ENCODE measurements at places on chromosomes 2 and 18.
A peak's percentile ranks its signal among the peaks of the same experiment; 100 is the strongest.

GRCh38 chr2:213189001-213189899 lies 37.8 kb upstream of the IKZF2 start:
- no peak for DNase-seq

- DNase-seq = no peak
Measured at GRCh38 chr18:24187689-24188088, 48.8 kb downstream of the CABYR start.

GRCh38 chr18:31233621-31234275 lies 71.1 kb upstream of the DSC1 start:
- DNase-seq = no peak

DNA sequence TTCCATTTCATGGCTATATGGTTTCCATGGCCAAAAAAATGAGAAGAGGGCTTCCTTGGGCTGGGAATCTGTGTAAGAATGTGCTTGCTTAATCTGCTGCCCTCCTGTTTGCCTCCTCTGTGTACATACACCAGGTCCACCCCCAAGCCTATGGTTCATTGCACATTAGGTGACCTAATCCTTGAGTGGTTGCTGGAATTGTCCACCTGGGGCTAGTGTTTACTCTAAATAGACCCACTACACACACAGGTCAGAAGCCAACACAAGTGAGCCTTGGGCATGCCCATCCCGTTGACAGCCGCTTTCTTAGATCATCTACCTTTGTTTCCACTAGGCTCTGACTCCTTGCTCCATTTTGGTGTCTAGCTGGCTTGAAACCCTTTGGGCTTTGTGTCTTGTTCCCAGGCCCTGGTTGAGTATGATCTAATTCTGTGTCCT lies 59.2 kb upstream of the ATL2 start:
- no peak for DNase-seq

DNA sequence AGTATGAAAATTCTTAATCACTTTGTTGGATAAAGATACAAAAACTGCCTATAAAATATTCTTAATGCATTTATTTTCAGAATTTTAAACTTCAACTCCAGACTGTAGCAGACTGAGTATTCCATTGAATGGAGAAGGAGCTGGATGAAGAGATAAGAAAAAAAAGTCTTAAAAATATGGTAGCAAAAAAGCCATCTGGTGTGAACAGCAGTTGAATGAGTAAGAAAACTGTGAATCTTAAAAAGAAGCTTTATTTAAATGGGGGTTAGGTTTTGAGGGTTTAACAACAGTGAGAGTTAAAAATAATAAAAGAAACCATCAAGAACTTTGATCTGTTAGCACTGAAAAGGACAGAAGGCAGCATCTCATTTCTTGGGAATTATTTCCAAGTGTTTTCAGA lies 91.5 kb downstream of the KCNH7 start:
- DNase-seq = no peak

DNA sequence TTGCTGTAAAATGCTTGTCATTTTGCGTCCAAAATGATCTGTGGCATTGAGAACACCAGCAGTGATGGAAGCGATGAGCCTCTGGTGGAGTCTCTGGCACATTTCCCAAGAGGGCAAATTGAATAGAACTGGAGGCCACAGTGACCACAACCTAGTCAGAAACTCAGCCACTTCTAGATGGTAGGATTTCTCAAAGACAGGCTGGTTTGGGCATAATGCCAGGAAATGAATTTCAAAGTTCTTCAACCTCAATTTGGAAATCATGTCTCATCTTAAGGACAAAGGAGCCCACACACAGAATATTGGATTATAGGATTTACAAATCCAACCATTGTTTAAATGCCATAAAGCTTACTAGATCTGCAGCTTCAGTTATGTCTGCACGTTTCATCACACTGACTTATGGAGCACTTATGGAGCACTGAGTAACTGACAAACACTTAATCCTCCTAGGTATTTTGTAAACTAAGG lies 132.1 kb downstream of the COL6A3 start:
- DNase-seq = no peak

DNA sequence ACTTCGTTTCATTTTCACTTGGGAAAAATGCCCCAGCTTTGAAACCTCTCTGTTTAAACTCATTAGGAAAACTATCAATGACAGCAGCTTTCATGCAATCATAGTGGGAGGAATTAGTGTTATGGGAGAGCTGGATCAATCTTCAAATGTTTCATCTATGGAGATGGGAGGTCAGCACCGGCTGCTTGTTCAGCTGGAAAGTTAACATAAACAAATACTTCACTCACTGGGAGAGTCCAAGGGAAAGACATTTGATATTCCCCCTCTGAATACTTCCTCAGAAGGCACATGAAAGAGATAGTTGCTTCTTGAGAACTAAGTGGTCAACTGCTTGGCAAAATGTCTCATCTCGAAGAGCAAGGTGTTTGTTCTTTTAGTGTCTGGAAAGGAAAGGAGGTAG lies 7.3 kb downstream of the LYPD1 start:
- no peak for DNase-seq

- DNase-seq = no peak
Measured at GRCh38 chr2:105581555-105581944, 163.2 kb upstream of the NCK2 start.

DNA sequence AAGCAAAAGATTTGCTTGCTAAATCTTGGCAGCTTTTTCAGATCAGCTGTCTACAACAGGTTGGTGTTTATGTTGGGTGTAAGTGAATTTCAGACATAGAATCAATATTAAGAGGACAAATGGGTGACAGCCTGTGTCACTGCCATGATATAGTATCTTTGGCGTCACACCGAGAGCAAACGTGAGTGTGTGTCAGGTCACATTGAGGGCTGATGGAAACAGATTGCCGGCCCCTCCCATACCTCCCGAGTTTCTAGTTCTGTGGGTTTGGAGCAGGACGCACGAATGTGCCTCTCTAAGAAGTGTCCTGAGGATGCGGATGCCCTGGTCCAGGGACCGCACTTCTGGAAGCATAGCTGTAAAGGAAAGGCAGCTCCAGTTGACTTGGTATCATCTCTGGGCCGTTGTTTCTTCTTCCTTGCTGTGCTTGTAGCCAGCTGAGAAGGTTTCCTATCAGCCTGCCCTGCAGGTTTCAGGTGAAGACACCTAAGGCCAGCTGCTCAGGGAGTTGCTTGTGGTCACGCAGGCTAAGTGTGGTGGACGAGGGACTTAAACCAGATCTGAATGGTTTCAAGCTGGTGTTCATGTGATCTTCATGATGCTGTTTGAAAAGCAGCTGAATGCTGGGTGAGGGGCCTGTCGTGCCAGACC lies 6.4 kb downstream of the AGAP1 start:
- DNase-seq = no peak

DNA sequence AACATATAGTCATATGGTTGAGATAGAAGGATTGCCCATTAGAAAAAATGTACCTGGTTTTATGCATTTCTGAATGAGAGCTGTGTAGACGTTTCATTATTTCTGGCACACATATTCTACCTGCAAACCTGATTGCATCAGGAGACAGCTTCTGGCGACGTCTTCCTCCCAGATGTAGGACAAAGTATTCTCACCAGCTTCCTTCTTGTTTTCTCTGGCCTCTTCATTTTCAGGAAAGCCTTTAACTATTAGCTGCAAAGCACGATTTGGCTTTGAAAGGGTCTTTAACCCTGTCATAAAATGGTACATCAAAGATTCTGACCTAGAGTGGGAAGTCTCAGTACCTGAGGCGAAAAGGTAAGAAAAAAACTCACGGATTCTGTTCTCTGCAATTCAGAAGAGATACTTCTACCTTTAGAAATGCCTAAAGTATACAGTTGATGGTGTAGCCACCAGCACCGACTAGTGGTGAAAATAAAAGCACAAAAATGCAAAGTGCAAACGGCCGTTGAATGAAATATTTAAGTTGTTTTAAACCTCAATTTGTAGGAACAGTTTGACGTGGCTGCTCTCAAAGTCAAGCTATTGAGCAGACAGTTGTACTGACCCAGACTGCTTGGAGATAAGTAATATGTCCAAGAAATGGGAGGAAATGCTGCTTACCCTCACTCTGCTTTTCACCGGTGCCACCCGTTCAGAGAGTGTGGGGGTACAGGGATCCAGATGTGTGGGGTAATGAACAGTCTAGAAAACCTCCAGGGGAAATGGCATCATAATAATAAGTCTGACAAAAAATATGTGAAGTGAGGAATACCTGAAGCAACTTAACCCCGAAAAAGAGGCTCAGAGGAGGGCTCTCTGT lies 20.2 kb downstream of the IL18RAP start:
- no peak for DNase-seq

DNA sequence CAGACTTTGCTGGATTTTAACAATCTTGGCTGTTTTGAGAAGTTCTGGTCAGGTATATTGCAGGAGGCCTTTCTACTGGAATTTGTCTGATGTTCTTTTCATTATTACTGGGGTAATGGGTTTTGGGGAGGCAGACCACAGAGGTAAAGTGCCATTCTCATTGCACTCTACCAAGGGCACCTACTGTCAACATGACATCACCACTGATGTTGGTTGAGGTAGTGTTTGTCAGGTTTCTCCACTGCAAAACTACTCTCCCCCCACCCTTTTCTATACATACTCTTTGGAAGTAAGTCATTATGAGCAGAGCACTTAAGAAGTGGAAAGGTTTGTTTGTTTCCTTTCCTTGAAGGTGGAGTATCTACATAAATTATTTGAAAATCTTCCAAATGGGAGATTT lies 27.0 kb downstream of the PRKD3 start:
- no peak for DNase-seq

DNA sequence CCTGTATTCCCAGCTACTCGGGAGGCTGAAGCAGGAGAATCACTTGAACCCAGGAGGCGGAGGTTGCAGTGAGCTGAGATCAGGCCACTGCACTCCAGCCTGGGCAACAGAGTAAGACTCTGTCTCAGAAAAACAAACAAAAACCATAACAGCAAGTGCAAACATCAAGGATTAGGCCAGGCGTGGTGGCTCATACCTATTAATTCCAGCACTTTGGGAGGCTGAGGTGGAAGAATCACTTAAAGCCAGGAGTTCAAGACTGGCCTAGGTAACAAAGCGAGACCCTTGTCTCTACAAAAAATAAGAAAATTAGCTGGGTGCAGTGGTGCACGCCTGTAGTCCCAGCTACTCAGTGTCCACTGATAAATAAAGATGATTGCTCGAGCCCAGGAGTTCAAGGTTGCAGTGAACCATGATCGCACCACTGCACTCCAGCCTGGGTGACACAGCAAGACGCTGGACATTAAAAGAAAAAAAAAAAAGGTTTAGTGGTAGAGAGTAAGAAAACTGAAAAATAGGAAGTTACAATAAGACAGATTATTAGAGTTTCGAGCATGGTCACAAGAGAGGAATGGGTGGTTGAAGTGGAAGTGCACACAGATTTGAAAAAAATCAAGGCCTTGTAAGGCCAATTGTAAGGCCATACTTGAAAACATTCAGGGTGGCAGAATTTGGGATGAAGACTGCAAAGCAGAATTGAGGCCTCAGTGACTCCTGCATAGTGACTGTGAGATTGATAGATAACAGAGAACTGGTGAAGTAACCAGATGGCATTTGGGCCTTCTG lies 6.4 kb upstream of the KCMF1 start:
- no peak for DNase-seq

- no peak for DNase-seq
Measured at GRCh38 chr2:31197669-31198068, 19.6 kb downstream of the CAPN14 start.

GRCh38 chr2:54161660-54162424 lies 46.4 kb downstream of the ACYP2 start:
- DNase-seq = no peak

DNA sequence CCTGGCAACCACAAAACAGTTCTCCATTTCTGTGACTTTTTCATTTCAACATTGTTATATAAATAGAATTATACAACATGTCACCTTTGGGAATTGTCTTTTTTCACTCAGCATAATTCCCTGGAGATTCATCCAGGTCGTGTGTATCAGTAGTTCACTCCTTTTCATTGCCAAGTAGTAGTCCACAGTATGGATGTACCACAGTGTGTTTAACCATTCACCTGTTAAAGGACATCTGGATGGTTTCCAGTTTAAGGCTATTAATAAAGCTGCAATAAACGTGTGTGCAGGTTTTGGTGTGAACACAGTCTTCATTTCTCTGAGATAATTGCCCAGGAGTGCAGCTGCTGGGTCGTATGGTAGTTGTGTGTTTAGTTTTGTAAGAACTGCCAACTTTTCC lies 35.7 kb downstream of the COPS7B start:
- no peak for DNase-seq

GRCh38 chr18:45336448-45336847 lies 278.8 kb upstream of the SLC14A2 start:
- DNase-seq = no peak

GRCh38 chr2:169005994-169006393 lies 25.1 kb downstream of the ABCB11 start:
- DNase-seq = no peak

GRCh38 chr2:43896906-43897305 lies 58.1 kb downstream of the ABCG8 start:
- DNase-seq = no peak

DNA sequence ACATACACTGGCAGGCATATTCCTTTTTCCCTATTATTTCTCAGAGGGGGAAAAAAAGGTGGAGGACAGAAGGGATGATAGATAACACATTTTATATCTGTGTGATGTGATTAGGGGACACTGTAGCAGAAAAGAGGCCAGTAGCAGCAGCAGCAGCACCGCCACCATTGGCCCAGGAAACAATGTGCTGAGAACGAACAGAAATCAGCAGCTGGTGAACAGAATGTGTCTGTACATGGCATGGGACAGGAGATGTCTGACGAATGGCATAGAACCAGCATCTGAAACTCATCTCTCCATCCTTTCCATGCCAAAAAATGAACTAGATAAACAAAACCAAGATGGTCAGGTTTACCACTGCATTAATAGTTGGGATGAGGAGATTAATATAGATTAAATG lies 936.1 kb upstream of the ACVR2A start:
- no peak for DNase-seq

GRCh38 chr2:8125741-8126711 lies 555.8 kb upstream of the ID2 start:
- no peak for DNase-seq

GRCh38 chr2:71702071-71702970 lies 249.0 kb downstream of the DYSF start:
- no peak for DNase-seq

DNA sequence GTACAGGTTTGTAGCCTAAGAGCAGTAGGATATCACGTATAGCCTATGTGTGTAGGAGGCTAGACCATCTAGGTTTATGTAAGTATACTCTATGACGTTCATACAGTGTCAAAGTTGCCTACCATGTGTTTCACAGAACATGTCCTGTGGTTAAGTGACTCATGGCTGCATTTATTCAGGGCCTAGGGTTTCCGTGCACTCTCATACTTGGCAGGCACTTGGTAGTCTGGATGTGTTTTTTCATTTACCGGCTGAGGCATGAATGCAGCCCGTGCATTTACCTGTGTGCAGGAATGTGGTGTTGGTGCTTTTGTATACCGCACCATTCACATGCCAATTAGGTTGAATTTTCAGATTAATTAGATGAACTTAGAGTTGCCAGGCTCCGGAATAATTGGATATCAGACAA lies 43.4 kb downstream of the MYL12B start:
- peak; percentile 31 for DNase-seq
